ENCODE measurements at places on chromosomes 11 and 22.

- peak; percentile 91 for DNase-seq
Measured at GRCh38 chr11:16001899-16002426, 354.4 kb downstream of the SOX6 start.

GRCh38 chr11:33344611-33345010 is 87.4 kb downstream of the HIPK3 start:
- no peak for DNase-seq

- DNase-seq = peak; percentile 78
Measured at GRCh38 chr11:46389450-46390330, 1.9 kb downstream of the CHRM4 start.

DNA sequence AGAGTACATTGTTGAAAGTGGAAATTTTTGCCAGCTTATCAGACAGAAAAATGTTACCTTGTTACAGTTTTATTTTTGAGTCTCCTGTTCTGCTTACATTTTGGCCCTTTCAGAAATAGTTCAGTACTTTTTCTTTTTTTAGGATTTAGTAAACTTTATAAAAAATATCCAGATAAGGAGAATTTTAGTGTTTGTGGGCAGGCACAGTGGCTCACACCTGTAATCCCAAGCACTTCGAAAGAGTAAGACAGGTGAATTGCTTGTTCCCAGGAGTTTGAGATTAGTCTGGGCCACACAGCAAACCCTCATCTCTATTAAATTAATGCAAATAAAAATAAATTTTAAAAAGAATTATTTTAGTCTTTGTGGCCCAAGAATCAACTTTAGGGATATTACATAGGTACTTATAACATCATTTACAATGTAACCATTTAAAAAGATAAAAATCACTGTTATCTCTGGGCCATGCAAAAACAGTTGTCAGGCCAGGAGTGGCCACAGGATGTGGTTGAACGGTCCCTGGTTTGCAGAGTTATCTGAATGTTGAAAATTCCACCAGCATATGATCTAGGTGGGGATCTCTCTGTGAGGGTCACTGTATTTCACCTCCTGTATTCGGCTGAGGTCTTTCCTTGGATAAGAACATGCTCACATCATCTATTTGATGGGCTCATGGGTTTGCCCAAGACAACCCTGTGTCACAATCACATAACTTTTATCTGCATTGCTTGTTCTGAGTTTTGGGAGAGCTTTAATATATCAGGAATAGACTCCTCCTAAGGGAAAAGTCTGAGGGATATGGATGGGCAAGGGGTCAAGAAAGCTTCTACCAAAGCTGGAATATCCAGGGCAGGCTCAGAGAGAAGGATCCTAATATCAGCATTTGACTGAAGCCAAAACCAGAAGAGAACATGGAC is 91.5 kb downstream of the GGTLC2 start:
- no peak for DNase-seq

- no peak for DNase-seq
Measured at GRCh38 chr11:119181677-119182412, 3.4 kb upstream of the NHERF4 start.

- no peak for DNase-seq
Measured at GRCh38 chr11:14334192-14334591, 24.8 kb downstream of the RRAS2 start.

GRCh38 chr11:64384981-64385944 is 26.3 kb downstream of the RPS6KA4 start:
- no peak for DNase-seq

DNA sequence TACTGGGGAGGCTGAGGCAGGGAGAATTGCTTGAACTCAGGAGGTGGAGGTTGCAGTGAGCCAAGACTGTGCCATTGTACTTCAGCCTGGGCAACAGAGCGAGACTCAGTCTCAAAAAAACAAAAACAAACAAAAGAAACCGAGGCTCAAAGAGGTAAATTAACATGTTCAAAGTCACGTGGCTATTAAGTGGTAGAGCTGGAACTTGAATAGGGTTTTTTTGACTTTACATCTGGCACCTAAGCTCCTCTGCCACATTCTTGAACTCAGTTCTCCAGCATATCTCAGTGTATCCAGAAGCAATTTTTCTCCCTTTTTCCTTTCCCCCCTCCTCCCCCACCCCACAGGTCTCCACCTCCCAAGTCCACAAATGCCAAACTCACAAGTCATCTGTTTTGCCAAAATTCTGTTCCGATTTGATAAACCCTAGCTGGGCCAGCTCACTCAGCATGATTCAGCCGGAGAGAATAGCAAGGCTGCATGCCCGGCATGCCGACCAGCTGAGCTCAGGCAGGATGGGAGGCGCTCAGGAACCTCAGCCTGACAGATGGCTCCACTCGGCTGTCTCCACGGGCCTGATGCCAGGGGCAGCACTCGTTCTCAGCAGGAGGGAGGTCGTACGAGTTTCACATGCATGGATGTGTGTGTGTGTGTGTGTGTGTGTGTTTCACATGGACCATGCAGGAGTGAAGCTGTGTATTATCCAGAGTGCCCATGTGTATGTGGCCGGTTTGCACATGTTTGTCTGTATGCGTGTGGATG is 63.2 kb upstream of the RRAS2 start:
- peak; percentile 100 for DNase-seq

DNA sequence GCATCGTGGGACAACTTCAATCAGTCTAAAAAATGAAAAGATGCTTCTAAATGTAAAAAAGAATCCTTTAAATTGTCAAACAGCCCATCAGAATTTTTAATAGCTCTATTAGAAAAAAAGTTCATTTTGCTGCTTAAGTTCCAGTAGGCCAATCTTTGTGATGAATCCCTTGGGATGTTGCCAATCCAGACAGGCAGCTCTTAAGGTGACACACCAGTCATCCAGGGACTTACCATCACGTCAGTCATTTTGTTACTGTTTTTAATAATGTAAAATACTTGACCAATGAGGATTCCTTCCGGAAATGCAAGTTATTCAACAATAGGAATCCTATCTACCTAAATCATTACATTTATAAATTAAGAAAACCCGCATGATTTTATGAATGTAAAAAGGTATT is 47.8 kb upstream of the TMEM45B start:
- no peak for DNase-seq

DNA sequence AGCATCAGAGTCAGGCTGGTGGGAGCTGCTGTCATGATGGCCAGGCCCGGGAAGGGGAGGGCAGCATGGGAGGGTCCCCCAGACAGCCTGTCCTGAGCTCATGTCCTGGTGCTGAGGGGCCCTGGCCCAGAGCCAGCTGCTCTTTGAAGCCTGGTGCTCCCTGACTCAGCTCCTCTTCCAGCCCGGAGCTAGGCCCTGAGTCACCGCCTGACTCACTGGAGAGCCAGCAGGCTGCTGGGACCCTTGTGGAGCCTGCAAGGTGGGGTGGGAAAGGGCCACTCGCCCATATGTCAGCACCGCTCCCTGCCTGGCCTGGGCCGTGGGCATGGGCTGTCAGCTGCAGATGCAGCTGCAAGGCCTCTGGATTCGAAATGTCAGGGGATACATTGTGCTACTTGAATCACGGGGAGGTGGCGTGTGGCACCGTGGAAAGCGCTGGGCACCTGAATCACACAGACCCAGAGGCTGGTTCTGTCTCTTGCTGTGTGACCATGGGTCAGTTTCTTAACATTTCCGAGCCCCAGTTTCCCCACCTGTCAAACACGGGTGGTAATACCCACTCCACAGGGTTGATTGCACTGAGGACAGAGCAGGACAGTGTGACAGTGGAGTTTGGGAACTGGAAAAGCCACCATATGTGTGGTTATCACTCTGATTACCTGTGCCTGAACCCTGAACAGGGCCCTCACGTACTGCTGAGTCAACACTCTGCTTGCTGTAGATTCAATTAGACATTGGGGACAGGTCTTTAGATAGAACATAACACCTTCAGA is 4.4 kb downstream of the CACNA1I start:
- peak; percentile 96 for DNase-seq

- no peak for DNase-seq
Measured at GRCh38 chr11:11910541-11910940, 68.8 kb downstream of the USP47 start.

- no peak for DNase-seq
Measured at GRCh38 chr11:48168815-48169214, 47.8 kb upstream of the OR4B1 start.

- no peak for DNase-seq
Measured at GRCh38 chr11:128568166-128568778, 19.1 kb downstream of the ETS1 start.

GRCh38 chr11:127199306-127199801 is 198.8 kb upstream of the KIRREL3 start:
- DNase-seq = no peak

DNA sequence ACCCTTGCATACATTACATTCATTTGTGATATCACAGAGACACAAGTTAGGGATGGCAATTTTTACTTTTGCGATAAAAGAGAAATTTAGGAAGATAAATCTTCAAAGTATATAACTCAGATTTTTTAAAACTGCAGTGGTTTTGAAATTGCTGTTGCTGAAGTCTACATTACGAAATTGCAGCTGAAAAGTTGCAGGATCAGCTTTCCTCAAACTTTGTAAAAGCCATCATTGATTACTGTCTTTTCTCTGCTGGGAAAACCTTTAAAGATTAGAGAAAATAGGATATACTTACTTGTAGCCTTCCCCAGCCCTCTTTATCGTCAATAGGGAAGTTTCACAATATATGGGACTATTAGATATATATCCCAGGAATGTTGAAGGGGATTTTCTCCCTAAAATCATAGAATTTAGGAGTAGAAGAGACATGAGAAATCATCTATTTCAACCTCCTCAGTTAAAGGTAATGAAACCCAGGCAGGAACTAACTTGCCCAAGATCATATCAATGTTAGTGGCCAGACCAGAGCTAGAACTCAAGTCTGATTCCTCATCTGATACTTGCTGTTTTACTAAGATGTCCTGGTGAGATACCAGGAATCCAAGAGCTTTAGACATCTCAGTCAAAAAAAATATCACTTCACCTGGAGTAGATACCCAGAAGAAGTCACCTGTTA is 10.4 kb upstream of the AGBL2 start:
- no peak for DNase-seq

DNA sequence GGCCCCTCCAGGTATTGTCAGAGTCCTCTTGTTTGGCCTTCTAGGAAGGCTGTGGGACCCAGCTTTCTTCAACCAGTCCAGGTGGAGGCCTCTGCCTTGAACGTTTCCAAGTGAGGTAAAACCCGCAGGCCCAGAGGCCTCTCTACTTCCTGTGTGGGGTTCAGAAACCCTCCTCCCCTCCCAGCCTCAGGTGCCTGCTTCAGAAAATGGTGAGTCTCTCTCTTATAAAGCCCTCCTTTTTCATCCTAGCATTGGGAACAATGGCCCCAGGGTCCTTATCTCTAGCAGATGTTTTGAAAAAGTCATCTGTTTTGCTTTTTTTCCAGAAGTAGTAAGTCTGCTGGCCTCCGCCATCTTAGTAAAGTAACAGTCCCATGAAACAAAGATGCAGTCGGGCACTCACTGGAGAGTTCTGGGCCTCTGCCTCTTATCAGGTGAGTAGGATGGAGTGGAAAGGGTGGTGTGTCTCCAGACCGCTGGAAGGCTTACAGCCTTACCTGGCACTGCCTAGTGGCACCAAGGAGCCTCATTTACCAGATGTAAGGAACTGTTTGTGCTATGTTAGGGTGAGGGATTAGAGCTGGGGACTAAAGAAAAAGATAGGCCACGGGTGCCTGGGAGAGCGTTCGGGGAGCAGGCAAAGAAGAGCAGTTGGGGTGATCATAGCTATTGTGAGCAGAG is at the start of gene CD3E:
CD3E (plus strand) TSS at position 163 of the 681 bp plus-strand sequence; CDS start at position 386, 223 bp downstream.
- DNase-seq = no peak

DNA sequence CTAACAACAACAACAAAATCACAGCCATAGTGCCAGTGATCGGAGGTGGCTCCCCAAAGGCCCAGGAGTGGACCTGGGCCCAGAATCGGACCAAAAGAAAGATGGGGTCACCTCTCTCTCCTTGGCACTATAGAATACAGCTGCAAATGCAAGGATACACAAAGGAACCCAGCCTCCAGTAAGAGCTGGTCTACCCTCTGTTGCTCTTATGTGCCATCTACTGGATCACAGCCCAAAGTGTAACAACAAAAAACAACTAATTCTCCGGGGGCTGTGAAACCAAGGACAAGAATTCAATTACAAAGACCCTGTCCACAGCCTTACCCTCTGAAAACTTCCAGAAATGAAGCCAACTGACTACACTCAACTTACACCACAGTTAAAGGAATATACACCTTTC is 21.6 kb downstream of the OR8G5 start:
- no peak for DNase-seq

DNA sequence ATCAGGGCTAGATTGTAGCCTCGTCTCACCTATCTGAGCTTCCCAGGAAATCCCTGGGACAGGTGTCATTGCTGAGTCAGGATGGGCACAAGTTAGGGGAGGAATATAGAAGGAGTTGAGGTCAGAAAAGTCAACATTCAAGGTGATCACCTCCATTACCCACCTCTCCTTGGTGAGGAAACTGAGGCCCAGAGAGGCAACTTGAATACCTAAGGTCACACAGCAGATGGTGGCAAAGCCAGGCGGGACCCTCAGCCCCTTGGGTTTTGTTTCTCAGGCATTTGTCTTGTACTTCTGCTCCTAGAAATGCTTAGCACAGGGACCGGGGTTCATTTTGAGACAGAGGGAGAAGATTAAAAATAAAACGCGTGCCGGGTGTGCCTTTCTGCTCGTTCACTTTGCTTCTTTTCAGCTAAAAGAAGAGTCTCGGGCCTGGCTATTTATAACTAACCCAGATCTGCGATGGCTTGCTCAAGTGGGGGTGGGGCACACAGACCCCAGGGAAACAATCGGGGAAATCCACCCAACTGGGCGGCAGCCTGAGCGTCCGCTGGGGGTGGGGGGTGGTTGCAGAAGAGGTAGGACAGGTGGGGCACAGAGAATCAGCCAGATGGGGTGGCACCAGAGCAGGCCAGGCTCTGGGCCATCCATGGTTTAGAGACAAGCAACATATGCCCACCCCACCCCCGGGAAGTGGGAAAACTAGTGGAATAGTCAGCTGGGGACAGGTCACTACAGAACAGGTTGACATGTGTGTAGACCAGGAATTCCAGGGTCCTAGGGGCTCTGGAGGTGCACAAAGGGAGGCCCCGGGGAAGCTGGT is 3.9 kb upstream of the GNAZ start:
- no peak for DNase-seq

DNA sequence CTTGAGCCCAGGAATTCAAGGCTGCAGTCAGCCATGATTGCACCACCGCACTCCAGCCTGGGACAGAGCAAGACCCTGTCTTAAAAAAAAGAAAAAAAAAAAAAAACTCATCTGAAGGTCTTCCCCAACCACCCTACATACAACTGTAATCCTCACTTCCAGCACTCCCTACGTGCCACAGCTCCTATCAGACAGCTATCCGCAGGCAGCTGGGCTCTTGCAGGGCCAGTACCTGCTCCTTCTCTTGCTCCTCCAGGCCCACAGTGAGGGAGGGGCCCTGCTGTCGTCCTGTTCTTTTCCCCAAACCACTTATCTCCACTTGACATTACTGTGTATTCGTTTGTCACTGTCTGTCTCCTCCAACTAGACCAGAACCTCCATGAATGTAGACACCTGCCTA is 156.1 kb upstream of the NECTIN1 start:
- DNase-seq = no peak

GRCh38 chr11:34647131-34647530 is 26.2 kb downstream of the EHF start:
- DNase-seq = peak; percentile 51

- no peak for DNase-seq
Measured at GRCh38 chr11:32343325-32344008, 91.9 kb downstream of the WT1 start.

- peak; percentile 27 for DNase-seq
Measured at GRCh38 chr11:33544593-33545373, 155.8 kb downstream of the C11orf91 start.

- DNase-seq = peak; percentile 43
Measured at GRCh38 chr11:134142536-134142935, 73.7 kb downstream of the JAM3 start.

Measured in EL (cell line).